ENCODE measurements at places on chromosomes 2 and 18. TPM values are rescaled to one million over a fixed set of nuclear protein-coding genes. Genes with fewer than 3 reads are reported as not detected.

Gene MRPL30
- total RNA-seq = 23.9 TPM

Gene RGPD4
- not detected for total RNA-seq

Gene D2HGDH
- 29.2 TPM for total RNA-seq

GRCh38 chr2:214519258-214519818 lies 108.5 kb downstream of the VWC2L start:
- H3K4me1 ChIP-seq = no peaks in the 10 kb centered on the region
- no peaks in the 10 kb centered on the region for H3K36me3 ChIP-seq
- no peak for DNase-seq
- H3K27me3 ChIP-seq = no peaks in the 10 kb centered on the region
- no peak overlapping the region for H3K27ac ChIP-seq

- no peak for DNase-seq
- no peak overlapping the region for H3K27ac ChIP-seq
- no peak overlapping the region for H3K4me3 ChIP-seq
- H3K36me3 ChIP-seq = no peaks in the 10 kb centered on the region
- H3K27me3 ChIP-seq = peaks cover 8% of the 10 kb centered on the region
Measured at GRCh38 chr2:240200230-240201051, 60.0 kb upstream of the OTOS start.

GRCh38 chr2:188305271-188305670 lies 13.6 kb downstream of the GULP1 start:
- no peaks in the 10 kb centered on the region for H3K4me1 ChIP-seq
- no peak overlapping the region for H3K4me3 ChIP-seq
- peaks cover 2% of the 10 kb centered on the region for H3K27me3 ChIP-seq
- H3K36me3 ChIP-seq = no peaks in the 10 kb centered on the region

Data from activated CD4-positive, alpha-beta T cell treated with anti-CD3 and anti-CD28 coated beads, Interleukin-2, amount 10 ng/mL, durations not matched to agents 7 days and 5 days (primary cell).